ENCODE measurements at places on chromosomes 3 and 15. TPM values are rescaled to one million over a fixed set of nuclear protein-coding genes. Genes with fewer than 3 reads are reported as not detected.
A peak's percentile ranks its signal among the peaks of the same experiment; 100 is the strongest.

DNA sequence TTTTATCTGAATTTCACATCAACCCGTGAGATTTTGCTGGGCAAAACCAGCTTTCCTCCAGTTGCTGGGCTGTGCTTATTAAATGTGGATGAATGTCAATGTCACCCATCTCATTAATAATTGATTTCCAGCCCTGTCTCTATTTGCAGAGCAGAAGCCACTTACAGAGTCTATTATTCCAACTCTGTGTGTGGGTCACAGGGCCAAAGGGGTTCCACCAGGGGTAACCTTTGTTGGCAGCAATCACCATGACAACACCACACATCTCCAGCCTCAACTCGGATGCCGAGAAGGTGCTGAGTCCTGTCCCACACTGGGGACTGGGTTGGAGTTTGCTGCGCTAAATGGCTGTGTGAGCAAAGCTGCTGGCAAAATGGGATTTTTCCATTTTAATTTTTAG lies 51.1 kb upstream of the WNT5A start:
- no peaks in the 10 kb centered on the region for H3K27me3 ChIP-seq
- no peak for DNase-seq
- no peaks in the 10 kb centered on the region for H3K36me3 ChIP-seq
- H3K4me3 ChIP-seq = no peak overlapping the region
- no peak overlapping the region for H3K27ac ChIP-seq

GRCh38 chr3:8729479-8729878 lies 4.1 kb upstream of the CAV3 start:
- no peak for DNase-seq
- no peak overlapping the region for H3K27ac ChIP-seq
- H3K4me1 ChIP-seq = no peaks in the 10 kb centered on the region
- H3K27me3 ChIP-seq = no peaks in the 10 kb centered on the region
- H3K4me3 ChIP-seq = no peak overlapping the region
- no peaks in the 10 kb centered on the region for H3K36me3 ChIP-seq

DNA sequence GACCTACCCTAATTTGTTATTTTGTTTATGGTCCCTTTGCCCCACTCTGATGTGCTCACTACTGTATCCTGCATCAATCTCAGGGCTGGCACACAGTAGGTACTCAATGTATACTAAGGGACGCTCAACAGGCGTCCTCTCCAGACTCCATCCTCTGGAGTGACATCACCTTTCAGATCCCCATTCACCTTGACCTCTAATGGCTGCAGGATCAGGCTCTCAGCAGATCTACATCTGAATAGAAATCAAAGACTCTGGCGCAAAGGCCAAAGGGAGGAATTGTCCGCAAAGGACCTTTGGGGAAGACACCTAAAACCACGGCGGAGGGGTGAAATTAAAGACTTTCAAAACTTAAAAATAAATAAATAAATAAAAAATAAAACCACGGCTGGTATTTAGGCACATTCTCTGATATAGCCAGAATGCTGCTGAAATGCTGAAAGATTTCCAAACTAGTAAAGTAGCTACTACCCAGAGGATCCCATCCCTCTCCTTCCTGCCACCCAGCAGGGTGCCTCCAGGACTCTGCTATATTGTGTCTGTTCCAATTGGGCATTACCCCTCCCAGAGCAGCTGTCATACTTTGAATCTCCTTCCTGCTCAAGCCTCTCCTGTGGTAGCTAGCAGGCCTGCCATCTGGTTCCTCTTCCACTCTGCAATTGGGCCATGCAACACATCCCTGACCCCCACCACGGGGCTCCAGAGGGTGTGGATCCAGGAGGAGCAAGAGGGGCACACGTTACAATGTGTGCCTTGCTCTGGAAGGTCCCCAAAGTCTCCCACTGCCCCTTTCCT lies 6.1 kb downstream of the SHF start:
- no peaks in the 10 kb centered on the region for H3K36me3 ChIP-seq
- DNase-seq = no peak
- H3K4me1 ChIP-seq = peaks cover 12% of the 10 kb centered on the region
- H3K27me3 ChIP-seq = peaks cover 6% of the 10 kb centered on the region
- H3K4me3 ChIP-seq = no peak overlapping the region

- H3K4me1 ChIP-seq = peaks cover under 1% of the 10 kb centered on the region
- H3K36me3 ChIP-seq = peaks cover 52% of the 10 kb centered on the region
- no peaks in the 10 kb centered on the region for H3K27me3 ChIP-seq
- H3K4me3 ChIP-seq = no peak overlapping the region
- no peak overlapping the region for H3K27ac ChIP-seq
Observed at GRCh38 chr3:112531358-112531781, 30.4 kb downstream of the ATG3 start.

GRCh38 chr3:187130346-187131066 lies 8.8 kb downstream of the RPL39L start:
- peak; percentile 47 for DNase-seq
- peak overlapping the region; percentile 65 for H3K4me3 ChIP-seq
- H3K36me3 ChIP-seq = peaks cover 64% of the 10 kb centered on the region

Gene ROBO2
- total RNA-seq = not detected

Gene CLPX
- total RNA-seq = 48.5 TPM

DNA sequence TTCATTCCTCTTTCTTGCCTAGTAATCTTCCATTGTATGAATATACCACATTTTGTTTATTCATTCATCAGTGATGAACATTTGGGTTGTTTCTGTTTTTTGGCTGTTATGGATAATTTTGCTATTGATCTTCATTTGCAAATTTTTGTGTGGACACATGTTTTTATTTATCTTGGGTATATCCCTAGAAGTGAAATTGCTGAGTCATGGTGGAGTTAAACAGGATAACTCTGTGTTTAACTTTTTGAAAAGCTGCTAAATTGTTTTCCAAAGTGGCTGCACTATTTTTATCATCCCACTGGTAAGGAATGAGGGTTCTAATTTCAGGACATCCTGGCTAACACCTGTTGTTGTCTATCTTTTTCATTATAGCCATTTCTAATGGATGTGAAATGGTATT lies 74.6 kb upstream of the ARL6 start:
- H3K36me3 ChIP-seq = no peaks in the 10 kb centered on the region
- H3K27me3 ChIP-seq = no peaks in the 10 kb centered on the region
- no peak overlapping the region for H3K27ac ChIP-seq
- H3K4me1 ChIP-seq = no peaks in the 10 kb centered on the region

Gene C2CD4A
- total RNA-seq = 0.40 TPM

DNA sequence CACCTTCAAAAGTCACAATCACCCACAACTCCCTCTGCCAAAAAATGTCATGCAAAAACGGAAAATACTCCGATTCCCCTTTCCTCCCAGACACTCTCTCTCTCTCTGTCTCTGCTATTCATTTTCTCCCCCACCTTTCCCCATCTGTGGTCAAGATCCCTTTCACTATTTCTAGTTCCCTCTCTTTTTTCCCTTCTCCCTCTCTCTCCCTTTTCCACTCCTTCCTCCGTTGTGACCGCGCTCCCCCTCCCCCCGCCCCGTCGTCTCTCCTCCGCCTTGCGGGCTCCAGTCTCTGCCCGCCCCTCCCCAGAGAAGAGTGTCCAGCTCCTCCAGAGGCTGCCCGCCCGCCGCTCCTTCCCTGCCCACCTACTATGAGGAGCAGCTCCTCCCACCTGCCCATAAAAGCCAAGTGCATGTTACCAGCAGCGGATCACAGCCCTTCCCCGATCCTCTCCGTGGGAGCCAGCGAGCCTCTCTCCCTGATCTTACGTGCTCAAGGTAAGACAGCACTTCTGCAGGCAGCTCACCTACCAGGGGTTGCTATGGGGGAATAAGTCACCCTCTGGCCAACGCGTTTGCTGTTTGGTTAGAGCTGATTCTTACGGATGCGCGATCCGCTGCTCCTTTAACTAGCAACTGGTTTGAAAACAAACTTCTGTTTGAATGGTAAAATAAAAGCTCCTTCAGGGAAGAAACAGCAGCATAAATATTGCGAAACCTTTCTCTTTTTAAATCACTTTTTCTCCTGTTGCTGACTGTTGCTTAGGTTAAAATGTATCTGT lies at the start of gene COL8A1:
COL8A1 (plus strand) TSS at position 428 of the 782 bp plus-strand sequence. CDS start 152,089 bp downstream, outside the sequence.
- H3K4me1 ChIP-seq = peaks cover 18% of the 10 kb centered on the region
- no peaks in the 10 kb centered on the region for H3K36me3 ChIP-seq
- peak within 1 kb of the TSS; percentile 48 for H3K4me3 ChIP-seq
